ENCODE measurements at places on chromosomes 6 and 20.

DNA sequence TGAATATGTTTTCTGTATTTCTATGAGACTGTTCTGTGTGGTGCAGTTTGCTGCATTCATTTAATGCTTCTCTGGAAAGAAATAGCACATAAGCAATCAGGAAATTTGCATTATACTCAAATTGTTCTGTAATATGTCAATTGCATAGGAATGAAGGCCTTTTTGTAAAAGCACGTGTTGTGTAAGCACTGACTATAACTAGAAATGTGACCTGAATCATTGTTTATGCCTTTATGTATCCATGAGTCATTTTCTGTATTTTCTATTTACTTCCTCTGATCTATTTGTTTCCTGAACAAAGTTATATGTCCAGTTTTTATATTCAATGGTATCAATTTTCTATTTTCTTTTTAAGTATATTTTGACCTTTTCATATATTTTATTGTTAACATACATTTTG lies 1455.3 kb downstream of the GRIK2 start:
- no peaks in the 10 kb centered on the region for H3K36me3 ChIP-seq
- H3K27me3 ChIP-seq = no peaks in the 10 kb centered on the region
- no peaks in the 10 kb centered on the region for H3K4me1 ChIP-seq

DNA sequence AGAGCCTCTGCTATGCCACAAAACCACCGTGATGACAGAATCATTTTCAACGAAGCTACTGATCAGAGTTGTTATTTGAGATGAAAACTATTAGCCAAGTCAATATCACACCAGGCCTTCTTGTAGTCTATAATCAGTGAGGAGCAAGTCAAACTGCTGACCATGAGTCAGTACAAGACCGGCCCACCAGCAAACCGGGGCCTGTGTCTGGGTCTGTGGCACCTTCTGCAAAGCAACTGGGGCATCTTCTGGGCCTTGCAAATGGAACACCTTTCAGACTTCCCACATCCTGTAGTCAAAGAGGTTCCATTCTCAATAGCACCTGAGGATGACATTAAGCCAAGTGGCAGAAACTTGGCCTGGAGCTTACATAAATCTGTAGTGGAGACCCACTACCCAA lies 38.5 kb downstream of the CPXM1 start:
- no peaks in the 10 kb centered on the region for H3K36me3 ChIP-seq
- no peak overlapping the region for H3K27ac ChIP-seq
- H3K4me1 ChIP-seq = peaks cover 4% of the 10 kb centered on the region
- H3K27me3 ChIP-seq = peaks cover 9% of the 10 kb centered on the region
- ATAC-seq = no peak

GRCh38 chr6:3882431-3882830 lies 33.3 kb downstream of the FAM50B start:
- no peak overlapping the region for H3K4me3 ChIP-seq
- no peaks in the 10 kb centered on the region for H3K36me3 ChIP-seq
- no peak overlapping the region for H3K27ac ChIP-seq

DNA sequence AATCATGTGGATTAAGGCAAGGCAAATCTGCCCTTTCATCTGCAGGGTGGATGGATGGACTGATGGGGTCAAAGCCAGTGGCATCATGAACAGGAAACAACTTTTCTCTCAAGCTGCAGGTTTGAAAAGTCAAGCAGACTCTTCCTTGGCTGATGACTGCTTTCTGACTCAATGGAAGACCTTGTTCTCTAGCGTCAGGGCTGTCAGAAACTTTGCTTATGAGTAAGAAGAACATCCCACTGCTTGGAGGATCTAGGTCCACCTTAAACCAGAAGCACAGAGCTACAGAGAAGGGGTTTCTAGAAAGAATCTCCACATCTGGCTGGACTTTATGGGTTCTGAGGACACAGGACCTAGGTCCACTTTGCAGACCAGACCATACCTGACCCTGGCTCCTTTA lies 36.3 kb upstream of the CST5 start:
- H3K27ac ChIP-seq = no peak overlapping the region
- H3K27me3 ChIP-seq = no peaks in the 10 kb centered on the region
- H3K36me3 ChIP-seq = no peaks in the 10 kb centered on the region
- ATAC-seq = peak; percentile 46
- peaks cover 9% of the 10 kb centered on the region for H3K4me1 ChIP-seq
- no peak overlapping the region for H3K4me3 ChIP-seq

DNA sequence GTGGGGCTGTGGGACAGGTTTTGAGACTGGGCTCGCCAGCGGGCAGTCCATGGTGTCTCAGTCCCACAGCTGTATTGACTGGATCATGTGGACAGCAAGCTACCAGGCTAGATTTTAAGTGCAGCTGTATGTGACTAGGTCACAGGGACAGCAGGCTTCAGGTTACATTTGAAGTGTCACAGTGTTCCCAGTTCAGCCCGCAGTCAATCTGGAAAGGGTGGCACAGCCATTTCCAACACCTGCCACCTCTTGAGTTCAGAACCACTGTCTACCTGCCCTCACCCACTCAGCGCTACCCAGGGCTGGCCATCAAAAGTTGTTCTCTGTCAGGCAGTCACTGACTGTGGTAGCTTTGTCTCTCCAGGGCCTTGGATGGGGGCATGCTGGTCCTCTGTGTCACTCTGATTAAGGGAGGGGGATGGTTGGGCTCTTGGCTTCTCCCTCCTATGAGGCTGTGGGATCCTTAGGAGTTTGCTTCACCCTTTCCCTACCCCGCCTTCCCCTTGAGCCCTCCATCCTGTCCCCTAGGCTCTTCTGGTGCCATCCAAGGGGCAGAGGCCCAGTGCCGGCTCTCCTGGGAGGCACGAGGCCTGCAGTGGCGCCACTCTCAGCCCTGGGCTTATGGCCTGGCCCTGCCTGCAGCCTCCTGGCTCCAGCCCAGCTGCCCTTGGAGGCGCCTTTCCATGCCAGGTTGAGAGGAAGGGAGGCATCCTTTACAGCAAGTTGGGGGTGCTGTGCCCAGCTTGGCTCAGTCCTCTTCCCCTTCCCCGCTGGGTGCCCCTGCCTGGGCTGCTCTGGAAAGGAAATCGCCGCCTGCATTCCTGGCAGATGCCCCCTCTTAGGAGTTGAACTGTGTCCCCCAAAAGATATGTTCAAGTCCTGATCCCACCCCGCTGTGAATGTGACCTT lies 44.9 kb downstream of the PNLDC1 start:
- no peak for ATAC-seq
- peaks cover 12% of the 10 kb centered on the region for H3K27me3 ChIP-seq
- H3K4me3 ChIP-seq = no peak overlapping the region

GRCh38 chr20:25212242-25212641 lies 16.7 kb downstream of the ENTPD6 start:
- no peaks in the 10 kb centered on the region for H3K27me3 ChIP-seq
- no peak overlapping the region for H3K27ac ChIP-seq
- H3K4me1 ChIP-seq = no peaks in the 10 kb centered on the region
- H3K4me3 ChIP-seq = no peak overlapping the region
- peaks cover 70% of the 10 kb centered on the region for H3K36me3 ChIP-seq

DNA sequence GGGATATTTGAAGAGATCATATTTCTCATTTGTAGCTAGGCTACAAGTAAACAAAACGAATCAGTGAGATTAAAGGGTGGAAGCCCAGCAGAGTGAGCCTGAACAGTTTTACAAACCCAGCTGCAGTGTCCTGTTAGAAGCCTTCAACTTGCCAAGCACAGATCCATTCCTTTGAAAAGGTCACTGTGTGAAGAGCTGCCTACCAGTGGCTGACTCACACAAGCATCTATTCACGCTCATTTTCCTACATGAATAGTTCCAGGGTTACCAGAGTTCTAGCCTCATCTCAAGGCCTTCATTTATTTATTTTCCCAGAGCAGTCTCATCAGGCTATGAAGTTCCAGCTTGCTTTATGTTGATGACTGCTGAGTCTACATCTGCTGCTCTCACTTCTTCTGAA lies 25.7 kb upstream of the MLIP start:
- H3K36me3 ChIP-seq = no peaks in the 10 kb centered on the region
- ATAC-seq = no peak
- no peaks in the 10 kb centered on the region for H3K4me1 ChIP-seq
- H3K27ac ChIP-seq = no peak overlapping the region
- peaks cover 3% of the 10 kb centered on the region for H3K27me3 ChIP-seq
